Lower leg skin (tissue), 4 donors: ENCODE measurements at places on chromosomes 1 and 21. TPM values are rescaled to one million over a fixed set of nuclear protein-coding genes. Genes with fewer than 3 reads are reported as not detected.

GRCh38 chr1:15668089-15668754 lies 15.9 kb upstream of the PLEKHM2 start:
- DNase-seq, result no peak

- no peak for DNase-seq
Observed at GRCh38 chr1:244303610-244303969, 148.1 kb downstream of the ADSS2 start.

GRCh38 chr1:65719391-65719790 lies 73.3 kb upstream of the PDE4B start:
- DNase-seq, result no peak

- peak; percentile 63 for DNase-seq
Observed at GRCh38 chr1:153565529-153566374, at the start of gene S100A2. Gene S100A2, minus strand, starts transcription at chr1:153565844. Its CDS starts 1,967 bp downstream, at chr1:153563877.

Gene AMY2B
- total RNA-seq, result 16.9 TPM

GRCh38 chr1:176517484-176517883 lies 54.5 kb downstream of the PAPPA2 start:
- DNase-seq, result no peak

DNA sequence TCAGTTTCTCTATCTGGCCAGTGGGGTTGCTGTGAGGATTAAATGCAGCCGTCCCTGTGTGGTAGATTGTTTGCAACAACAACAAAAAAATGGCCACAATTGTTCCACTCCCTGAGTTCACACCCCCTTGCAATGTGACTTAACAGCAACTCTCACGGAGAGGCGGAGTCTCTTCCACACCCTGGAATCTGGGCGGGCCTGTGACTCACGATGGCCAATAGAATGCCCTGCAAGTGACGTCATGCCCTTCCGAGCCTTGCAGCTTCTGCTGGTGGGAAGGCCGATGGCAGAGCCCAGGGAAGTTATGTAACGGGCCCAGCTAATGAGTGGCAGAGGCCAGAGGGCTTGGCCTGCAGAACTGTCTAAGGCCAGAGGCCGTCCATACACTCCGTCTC lies 87.9 kb downstream of the RIPK4 start:
- peak; percentile 95 for DNase-seq

- no peak for DNase-seq
Observed at GRCh38 chr1:198157847-198158725, 1.3 kb downstream of the NEK7 start.

DNA sequence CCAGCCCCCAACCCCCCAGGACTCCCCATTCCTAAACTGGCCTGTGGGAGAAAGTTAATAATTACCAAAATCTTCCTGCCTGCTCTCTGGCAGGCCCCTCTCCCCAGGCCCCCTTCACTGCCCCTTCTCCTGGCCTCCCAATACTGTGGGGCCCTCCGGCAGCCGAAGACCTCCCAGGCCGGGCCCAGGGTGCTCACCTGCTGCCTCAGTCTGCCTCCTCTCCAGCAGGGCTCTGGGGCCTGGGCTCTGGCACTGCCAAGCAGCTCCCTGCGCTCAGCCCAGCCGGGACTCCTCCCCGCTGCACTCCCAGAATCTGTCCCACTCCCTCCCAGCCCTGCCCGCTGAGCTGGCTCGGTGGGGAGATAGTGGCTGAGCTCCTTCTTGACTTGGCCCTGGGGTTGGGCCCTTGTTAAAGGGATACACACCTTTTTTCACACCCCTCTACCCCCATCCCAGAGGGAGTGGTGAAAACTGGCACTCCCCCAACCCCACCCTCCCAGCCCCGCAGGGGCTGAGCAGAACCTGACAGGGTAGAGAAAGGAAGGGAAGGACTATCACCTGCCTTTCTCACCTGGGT lies at the start of gene S100A16:
Gene S100A16 (minus strand): TSS at position 383 of the 577 bp plus-strand sequence. CDS start 4,986 bp downstream, outside the sequence.
- DNase-seq, result peak; percentile 70

DNA sequence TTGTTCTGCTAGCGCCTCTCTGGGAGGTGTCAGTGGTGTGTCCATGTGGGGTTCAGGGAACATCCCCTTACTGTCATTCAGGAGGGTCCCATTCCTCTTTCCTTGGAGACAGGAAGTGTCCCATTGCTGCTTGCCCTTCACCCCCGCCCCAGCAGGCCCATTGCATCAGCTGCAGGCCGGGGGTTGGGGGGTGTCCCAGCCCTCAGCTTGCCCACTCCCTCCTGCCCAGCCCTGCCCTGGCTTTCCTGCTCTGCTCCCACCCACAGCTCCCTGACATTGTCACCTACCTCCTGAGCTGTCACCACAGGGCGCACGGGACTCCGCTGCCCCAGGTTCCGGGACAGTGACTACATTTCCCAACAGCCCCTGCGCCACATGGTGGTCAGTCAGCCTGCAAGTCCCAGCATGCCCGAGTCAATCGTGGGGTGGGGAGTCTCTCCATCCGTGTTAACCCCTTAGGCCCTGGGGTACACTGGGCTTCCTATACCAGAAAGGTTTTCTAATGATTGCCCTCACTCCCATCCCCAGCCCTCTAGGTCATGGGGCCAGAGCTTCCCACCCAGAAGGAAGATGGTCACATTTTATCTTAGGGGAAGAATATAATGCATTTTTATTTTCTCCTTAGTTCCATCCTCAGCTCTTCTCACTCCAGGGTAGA lies at the start of gene INPP5B:
Gene INPP5B (minus strand): TSS at position 351 of the 658 bp plus-strand sequence. CDS start 745 bp downstream, outside the sequence.
- peak; percentile 96 for DNase-seq

DNA sequence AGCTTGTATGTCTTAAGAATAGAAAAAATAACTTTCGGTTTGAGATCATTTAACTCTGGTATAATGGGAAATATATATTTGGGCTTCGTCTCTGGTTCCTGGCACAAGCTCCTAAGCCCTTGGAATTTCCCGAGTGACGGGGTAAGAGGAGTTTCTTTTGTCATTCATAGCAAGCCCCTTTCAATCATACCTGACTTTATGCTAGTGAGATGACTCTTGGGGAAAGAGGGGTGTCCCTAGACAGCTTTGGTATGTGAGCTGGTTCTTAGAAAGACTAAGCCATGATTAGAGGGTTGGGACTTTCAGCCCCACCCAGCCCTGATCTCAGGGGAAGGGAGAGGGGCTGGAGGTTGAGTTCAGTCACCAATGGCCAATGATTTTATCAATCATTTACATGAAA lies 13.9 kb upstream of the MTARC1 start:
- no peak for DNase-seq

Gene GNAT2
- total RNA-seq, result not detected

GRCh38 chr1:217062586-217062985 lies 339.4 kb upstream of the ESRRG start:
- DNase-seq, result no peak
